ENCODE measurements at places on chromosomes 3 and 15.

DNA sequence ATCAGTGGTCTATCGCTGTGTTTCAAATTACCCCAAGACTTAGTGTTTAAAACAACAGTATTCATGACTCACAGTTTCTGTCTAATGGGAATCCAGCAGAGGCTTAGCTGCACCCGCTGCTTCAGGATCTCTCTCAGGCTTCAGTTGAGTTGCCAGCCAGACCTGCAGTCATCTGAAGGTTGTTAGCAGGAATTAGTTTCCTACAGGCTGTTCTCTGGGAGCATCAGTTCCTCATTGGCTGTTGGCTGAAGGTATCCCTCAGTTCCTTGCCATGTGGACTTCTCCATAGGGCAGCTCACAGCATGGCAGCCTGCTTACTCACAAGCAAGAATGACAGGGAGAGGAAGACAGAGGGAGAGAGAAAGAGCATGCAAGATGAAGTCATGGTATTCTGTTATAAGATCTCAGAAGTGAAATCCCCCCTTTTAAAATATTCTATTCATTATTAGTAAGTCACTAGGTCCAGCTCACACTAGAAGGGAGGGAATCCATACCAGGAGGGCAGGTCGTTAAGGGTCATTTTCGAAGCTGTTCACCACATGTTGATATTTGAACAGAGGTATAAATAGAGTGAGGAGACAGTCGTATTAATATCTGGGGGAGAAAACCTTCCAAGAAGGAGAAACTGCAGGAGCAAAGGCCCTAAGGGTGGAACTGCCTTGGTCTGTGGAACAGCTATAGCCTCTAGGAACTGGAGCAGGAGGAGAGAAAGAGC is 473.9 kb upstream of the PPP2R3A start:
- no peak for DNase-seq

DNA sequence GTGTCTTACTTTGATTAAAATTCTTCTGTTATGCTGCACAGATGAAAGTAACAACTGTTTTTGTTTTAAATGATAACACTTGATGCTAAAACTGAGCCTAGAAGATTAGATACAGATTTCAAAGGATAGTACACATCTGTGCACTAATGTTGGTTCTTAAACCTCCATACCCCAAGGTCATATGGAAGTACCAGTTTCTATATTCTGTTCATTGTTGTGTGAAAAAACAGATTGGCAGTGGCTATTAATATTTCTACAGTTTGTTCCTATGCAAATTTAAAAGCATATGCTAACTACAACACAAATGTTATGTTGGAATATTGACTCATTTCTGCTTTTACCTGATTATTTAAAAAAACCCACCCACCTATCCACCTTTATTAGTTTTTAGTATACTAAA is 32.0 kb upstream of the GBE1 start:
- DNase-seq, result no peak

DNA sequence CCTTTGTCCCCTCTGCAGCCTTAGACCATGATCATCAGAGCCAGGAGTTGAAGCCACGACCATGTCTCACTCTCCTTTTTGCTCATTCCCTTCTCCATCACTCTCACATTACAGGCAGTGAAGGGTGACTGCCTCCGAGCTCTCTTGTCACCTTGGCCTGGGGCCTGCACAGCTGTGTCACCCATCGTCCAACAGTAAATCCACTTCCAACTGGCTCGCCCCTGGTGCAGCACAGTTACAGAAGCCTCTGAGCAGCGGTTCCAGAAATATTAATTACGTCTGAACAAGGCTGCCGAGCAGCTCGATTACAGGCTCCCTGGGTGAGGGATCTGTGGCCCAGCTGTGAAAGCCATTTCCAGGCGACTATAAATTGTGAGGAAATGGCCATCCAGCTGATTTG is 528.2 kb downstream of the NR2F2 start:
- no peak for DNase-seq

GRCh38 chr3:15215996-15216395 is 9.9 kb downstream of the CAPN7 start:
- no peak for DNase-seq

GRCh38 chr3:59446775-59447465 is 397.1 kb upstream of the CFAP20DC start:
- no peak for DNase-seq

GRCh38 chr3:170196833-170197232 is 15.3 kb upstream of the PHC3 start:
- DNase-seq, result no peak

GRCh38 chr15:100738614-100739013 is 136.2 kb downstream of the ASB7 start:
- DNase-seq, result no peak

DNA sequence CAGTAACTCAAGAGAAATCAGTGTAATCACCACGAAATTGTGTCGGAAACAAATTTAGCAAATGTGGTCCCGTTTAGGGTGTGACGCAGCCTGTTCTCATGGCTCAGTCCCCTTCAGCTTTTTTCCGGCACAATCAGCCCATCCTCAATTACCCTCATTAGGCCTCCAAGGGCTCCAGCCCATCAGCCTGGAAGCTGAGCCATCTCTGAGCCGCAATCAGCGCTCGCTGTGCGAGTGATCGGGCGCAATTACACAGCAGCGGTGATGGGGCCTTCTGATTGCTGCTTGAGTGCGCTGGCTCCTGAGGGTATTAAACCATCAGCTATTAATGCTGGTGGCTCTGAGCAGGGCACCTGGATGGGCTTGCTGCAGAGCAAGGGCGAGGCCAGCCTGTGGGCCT is 55.6 kb downstream of the PLXNA1 start:
- no peak for DNase-seq

GRCh38 chr3:160874736-160875135 is 118.7 kb downstream of the PPM1L start:
- DNase-seq, result no peak

DNA sequence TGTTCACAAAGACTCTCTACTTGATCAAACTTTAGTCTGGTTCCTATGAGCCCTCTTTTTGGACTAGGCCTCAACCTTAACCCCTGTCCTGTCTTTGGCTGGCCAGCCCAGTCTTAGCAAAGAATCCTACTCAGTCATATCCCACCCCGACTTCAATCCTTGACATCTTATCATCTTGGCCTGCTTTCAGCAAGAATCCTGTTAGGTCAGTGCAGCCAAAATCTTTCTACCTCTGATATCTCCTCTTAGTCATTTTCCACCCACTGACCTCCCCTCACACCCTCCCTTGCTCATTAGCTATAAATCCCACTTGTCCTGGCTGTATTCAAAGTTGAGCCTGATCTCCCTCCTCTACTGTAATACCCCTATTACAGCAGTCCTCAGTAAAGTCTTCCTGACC is 286.1 kb downstream of the MAGI1 start:
- DNase-seq, result no peak

- DNase-seq, result no peak
These were observed 191.5 kb downstream of the TP63 start for GRCh38 chr3:189822726-189823125.

GRCh38 chr15:66178531-66178910 is 75.0 kb downstream of the MEGF11 start:
- no peak for DNase-seq

- DNase-seq, result peak; percentile 83
These were observed 178.8 kb downstream of the NSMCE3 start for GRCh38 chr15:29090617-29091466.

- DNase-seq, result no peak
These were observed 88.4 kb downstream of the DGKG start for GRCh38 chr3:186273586-186273985.

DNA sequence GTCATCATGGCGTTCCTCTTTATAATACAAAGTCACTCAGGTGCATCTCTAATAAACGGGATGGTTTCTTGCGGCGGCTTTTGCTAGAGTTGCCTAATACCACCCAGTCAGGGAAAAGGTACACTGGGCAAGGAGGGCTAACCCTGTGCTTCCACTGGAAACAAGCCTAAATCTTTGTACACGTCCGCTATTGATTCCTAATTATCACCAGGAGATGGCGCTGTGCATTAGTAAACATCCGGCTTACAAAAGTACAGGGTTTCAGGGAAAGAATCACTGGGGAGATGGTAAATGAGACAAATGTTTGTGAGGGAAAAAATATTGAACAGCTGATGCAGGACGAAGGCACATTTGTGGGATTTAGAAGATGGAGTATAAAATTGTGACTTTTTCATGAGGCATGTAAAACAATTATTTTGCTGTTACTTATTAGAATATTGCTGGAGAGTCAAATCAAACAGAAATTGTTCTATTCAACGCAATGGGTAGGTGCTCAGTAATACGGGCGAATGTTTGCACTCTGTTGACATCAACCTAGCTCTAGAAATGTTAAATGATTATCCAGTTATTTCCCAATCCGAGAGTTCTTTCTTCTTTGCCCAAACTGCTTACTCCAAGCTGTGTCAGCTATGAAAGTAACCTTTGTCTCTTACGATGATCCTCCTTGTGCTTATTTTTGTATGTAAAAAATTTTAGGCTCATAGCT is 50.6 kb downstream of the GMNC start:
- no peak for DNase-seq

GRCh38 chr15:75647370-75648155 is at the start of gene SNX33:
TSS of gene SNX33 (plus strand) at chr15:75647912. CDS start at chr15:75649103, 1,191 bp downstream.
- DNase-seq, result peak; percentile 80

GRCh38 chr3:182692695-182693094 is 100.6 kb upstream of the ATP11B start:
- DNase-seq, result no peak

Measured in activated CD8-positive, alpha-beta memory T cell treated with anti-CD3 and anti-CD28 coated beads, Interleukin-2, amount 50 U/mL, for 48 hours (primary cell).